ENCODE measurements at places on chromosomes 2 and 18. TPM values are rescaled to one million over a fixed set of nuclear protein-coding genes. Genes with fewer than 3 reads are reported as not detected.

Gene ETAA1
- polyA plus RNA-seq, result 6.9 TPM

Gene GPR55
- polyA plus RNA-seq, result 0.03 TPM

Gene SIGLEC15
- 2.2 TPM for polyA plus RNA-seq

Gene LIMS3
- 0.99 TPM for polyA plus RNA-seq

Gene TSN
- polyA plus RNA-seq, result 28.4 TPM

Gene LOXHD1
- polyA plus RNA-seq, result not detected

Gene MAP3K19
- polyA plus RNA-seq, result not detected

Gene CTDSP1
- polyA plus RNA-seq, result 68.2 TPM

Gene TMEM163
- polyA plus RNA-seq, result not detected

Gene DSG4
- polyA plus RNA-seq, result not detected

Gene GPR35
- 0.42 TPM for polyA plus RNA-seq

Gene INPP4A
- polyA plus RNA-seq, result 16.5 TPM

Gene DCC
- polyA plus RNA-seq, result 0.31 TPM

Gene ACTG2
- polyA plus RNA-seq, result 887 TPM

Gene PPP1R1C
- 0.34 TPM for polyA plus RNA-seq

Gene ABCG5
- polyA plus RNA-seq, result not detected

Gene IL1F10
- not detected for polyA plus RNA-seq

Gene ATOH8
- polyA plus RNA-seq, result 11.2 TPM

Gene UGT1A3
- not detected for polyA plus RNA-seq

Gene DSG2
- 1.4 TPM for polyA plus RNA-seq

Gene FOXI3
- not detected for polyA plus RNA-seq

Gene TSPYL6
- not detected for polyA plus RNA-seq

Gene DLGAP1
- 0.09 TPM for polyA plus RNA-seq

Gene RGPD5
- polyA plus RNA-seq, result 2.5 TPM

Gene ADAM23
- polyA plus RNA-seq, result 10.3 TPM

Gene PIGN
- 5.8 TPM for polyA plus RNA-seq

Gene PRSS56
- polyA plus RNA-seq, result not detected

Gene PDE11A
- 0.21 TPM for polyA plus RNA-seq

Gene LAMA1
- polyA plus RNA-seq, result 15.5 TPM
